Stimulated activated CD4-positive, alpha-beta T cell treated with anti-CD3 and anti-CD28 coated beads, Interleukin-15, amount 100 ng/mL, for 1 hour (primary cell): ENCODE measurements at places on chromosomes 1 and 21.

- DNase-seq, result no peak
These were observed 39.8 kb downstream of the TGFBR3 start for GRCh38 chr1:91846007-91846638.

- no peak for DNase-seq
These were observed 27.1 kb downstream of the KCNK1 start for GRCh38 chr1:233641029-233641428.

DNA sequence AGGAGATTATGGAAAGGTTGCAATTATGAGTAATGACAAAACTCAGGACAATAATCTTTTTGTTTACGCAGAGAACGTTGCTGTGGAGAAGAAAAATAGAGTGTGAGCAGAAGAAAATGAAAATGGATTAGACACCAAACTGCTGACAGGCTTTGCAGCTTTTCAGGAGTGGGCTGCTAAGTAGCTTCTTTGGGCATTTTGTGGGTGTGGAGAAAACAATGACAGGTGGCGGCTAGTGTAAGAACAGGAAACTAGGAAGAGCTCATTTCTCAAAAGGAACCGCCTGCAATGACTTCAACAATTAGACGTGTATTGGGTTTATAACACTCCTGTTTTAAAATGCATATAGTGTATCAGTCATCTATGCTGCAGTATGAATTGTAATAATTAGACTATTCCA, 18.3 kb upstream of the PALMD start:
- no peak for DNase-seq

DNA sequence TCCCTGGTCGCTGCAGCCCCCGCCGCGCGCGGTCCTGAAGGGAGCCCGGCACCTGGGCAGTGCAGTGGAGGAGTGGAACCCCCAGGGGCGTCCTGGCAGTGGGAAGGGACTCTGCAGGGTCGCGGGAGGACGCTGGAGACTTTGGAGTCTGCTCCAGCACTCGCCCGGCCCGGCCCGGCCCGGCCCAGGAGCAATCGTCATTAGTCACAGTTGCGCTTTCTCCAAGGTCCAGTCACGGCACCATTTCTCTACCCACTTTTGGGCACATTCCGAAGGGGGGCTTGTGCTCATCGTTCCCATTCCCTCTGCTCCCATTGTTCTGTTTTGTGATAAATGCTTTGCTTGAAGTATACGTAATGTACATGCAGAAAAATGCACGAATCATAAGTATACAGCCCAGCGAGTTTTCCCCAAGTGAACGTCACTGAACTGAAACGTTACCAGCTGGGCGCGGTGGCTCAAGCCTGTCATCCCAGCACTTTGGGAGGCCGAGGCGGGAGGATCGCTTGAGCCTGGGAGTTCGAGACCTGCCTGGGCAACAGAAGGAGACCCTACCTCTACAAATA, 999 bp downstream of the THAP3 start:
- no peak for DNase-seq

- no peak for DNase-seq
These were observed 566.7 kb downstream of the ADGRL2 start for GRCh38 chr1:82367456-82367855.

DNA sequence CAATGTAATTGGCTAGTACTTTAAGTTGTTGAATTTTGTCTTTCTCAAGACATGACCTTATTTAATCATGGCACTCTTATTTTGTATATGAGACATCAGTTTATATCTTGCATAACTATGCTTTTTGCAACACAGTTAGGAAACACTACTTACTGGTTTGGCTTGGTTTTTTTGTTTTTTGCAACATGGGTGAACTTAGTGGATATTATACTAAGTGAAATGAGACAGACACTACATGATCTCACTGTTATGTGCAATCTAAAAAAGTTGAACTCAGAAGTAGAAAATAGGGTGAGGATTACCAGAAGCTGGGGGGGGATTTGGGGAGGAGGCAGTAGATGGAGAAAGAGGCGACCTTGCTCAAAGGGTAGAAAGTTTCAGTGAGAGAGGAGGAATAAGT, 132.1 kb downstream of the PLA2G4A start:
- DNase-seq, result no peak

DNA sequence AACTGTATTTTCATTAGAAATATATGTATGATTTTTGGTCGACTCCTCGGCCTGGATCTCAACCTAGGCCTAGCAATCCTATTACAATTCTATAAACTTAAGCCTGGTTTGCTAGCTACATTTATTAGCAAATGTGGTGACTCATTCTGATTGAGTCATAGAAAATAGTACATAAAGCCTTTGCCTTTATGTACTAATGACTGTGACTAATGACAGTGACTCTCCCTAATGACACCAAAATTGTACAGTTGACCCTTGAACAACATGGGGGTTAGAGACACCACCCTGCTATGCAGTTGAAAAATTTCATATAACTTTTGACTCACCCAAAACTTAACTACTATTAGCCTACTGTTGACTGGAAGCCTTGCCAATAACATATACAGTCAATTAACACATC, 78.9 kb downstream of the CLEC20A start:
- DNase-seq, result no peak

- DNase-seq, result peak; percentile 7
These were observed 6.7 kb downstream of the ZNF648 start for GRCh38 chr1:182054698-182055326.

- no peak for DNase-seq
These were observed 8.4 kb upstream of the ZNF697 start for GRCh38 chr1:119656410-119656955.

- no peak for DNase-seq
These were observed 271.3 kb upstream of the B3GALT2 start for GRCh38 chr1:193457676-193458075.

DNA sequence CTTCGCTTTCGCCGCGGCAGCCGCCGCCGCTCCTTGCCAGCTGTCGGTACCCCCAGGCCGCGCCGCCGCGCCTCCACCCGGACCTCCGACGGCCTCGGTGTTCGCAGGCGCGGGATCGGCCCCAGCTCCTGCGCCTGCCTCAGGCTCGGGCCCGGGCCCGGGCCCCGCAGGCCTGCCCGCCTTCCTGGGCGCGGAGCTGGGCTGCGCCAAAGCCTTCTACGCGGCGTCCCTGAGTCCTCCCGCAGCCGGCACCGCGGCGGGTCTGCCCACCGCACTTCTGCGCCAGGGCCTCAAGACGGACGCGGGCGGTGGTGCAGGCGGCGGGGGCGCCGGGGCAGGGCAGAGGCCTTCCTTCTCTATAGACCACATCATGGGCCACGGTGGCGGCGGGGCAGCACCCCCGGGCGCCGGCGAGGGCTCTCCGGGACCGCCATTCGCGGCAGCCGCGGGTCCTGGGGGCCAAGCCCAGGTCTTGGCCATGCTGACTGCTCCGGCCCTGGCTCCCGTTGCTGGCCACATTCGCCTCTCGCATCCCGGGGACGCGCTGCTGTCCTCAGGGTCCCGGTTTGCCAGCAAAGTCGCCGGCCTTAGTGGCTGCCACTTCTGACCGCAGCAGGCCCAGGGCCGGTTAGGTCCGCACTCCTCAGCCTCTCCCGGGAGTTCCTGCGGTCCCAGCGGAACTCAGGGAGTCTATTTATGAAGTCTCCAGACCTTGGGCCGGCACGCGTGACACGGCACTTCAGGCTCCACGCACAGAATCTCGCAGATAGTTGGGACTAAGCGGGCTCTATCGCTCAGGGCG, 1.4 kb downstream of the FOXD2 start:
- DNase-seq, result no peak
